Fibroblast of the aortic adventitia (primary cell): ENCODE measurements at places on chromosomes 1 and 21. TPM values are rescaled to one million over a fixed set of nuclear protein-coding genes. Genes with fewer than 3 reads are reported as not detected.

The CYP4X1 gene
- 2.1 and 3.3 TPM in 2 replicates for total RNA-seq

The OR2L13 gene
- not detected in 2 replicates for total RNA-seq

The TENT5C gene
- total RNA-seq = 0.45 and 5.5 TPM in 2 replicates

The LCE1D gene
- not detected in 2 replicates for total RNA-seq

The LRRC53 gene
- not detected in 2 replicates for total RNA-seq

The NBPF4 gene
- not detected in 2 replicates for total RNA-seq
